ENCODE measurements at places on chromosomes 7 and 10. TPM values are rescaled to one million over a fixed set of nuclear protein-coding genes. Genes with fewer than 3 reads are reported as not detected.

GPR37 gene
- total RNA-seq = not detected

RELN gene
- total RNA-seq = not detected

ITGB1 gene
- total RNA-seq = 35.0 TPM

- no peak overlapping the region for H3K4me3 ChIP-seq
- peaks cover 3% of the 10 kb centered on the region for H3K27me3 ChIP-seq
- no peak for DNase-seq
- no peak overlapping the region for H3K27ac ChIP-seq
These were observed 21.2 kb downstream of the BMPER start for GRCh38 chr7:33926535-33926934.

DNA sequence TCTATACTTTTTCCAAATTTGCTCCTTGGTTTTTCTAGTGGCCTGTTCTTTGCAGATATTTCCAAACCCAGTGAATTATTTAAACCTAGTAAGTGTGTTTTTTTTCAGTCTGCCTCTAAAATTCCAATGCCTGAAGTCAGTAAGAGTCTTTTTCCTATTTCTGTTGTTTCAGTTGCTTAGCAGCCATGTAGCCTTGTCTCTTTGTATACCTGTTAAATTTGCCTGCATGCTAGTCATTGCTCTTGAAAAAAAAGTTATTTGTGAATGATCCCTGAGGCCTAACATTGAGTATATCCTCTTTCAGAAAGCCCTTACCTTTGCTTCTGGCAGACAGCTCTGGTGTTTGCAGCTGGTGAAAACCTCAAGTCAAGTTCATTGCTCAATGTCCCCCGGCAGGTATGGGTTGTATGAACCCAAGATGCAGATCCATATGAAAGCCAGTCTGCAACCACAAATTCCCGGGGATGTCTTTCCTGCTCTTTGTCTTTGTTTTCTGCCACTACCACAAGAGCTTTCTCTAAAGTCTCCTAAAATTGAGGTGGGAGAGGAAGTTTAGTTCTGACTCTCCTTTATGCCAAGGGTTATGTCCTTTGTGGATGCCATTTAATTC is 35.7 kb downstream of the CH25H start:
- no peaks in the 10 kb centered on the region for H3K36me3 ChIP-seq
- H3K27ac ChIP-seq = no peak overlapping the region
- no peak overlapping the region for H3K4me3 ChIP-seq
- no peak for DNase-seq
- no peaks in the 10 kb centered on the region for H3K4me1 ChIP-seq

GRCh38 chr10:95533590-95533989 is 27.6 kb downstream of the SORBS1 start:
- H3K4me3 ChIP-seq = no peak overlapping the region
- H3K36me3 ChIP-seq = no peaks in the 10 kb centered on the region
- no peak overlapping the region for H3K27ac ChIP-seq

Measured in activated CD8-positive, alpha-beta T cell treated with anti-CD3 and anti-CD28 coated beads, Interleukin-2, amount 10 ng/mL, durations not matched to agents 7 days and 5 days (primary cell).